Jurkat, Clone E6-1 (cell line): ENCODE measurements at places on chromosomes 3 and 15.

DNA sequence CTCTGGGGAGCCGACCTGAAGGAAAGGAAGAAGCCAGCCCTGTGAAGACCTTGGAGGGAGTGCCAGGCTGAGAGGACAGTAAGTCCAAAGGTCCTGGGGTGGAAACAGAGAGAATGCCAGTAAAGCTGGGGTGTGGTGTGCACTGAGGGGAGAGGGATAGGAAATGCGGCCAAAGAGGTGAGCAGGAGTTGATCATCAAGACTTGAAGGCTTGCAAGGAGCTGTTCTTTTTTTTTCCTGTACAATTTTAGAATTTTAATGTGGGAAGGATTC lies 73.8 kb downstream of the SYNPR start:
- no peak for DNase-seq

- no peak for DNase-seq
Observed at GRCh38 chr15:25643120-25643519, 204.3 kb upstream of the UBE3A start.

- no peak for DNase-seq
Observed at GRCh38 chr3:124829819-124830554, 57.2 kb downstream of the ITGB5 start.

DNA sequence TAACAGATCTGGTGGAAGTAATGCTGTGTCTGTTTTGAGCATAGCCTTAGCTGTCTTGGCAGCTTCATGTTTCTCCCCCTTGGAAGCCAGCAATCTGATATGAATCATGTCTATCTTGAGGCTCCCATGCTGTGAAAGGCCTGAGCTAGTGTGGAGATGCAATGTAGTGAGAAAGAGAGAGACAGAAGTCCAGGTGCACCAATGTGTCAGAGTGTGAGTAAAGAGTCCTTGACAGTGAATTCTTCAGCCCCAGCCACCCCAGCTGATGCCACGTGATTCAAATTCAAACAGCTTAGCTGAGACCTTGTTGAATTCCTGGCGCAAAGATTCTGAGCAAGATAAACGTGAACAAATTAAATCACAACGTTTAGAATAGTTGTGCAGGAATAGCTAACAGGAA lies 704.2 kb downstream of the EDEM1 start:
- DNase-seq, result no peak

- no peak for DNase-seq
Observed at GRCh38 chr3:49266410-49267095, 10.5 kb downstream of the C3orf62 start.

- no peak for DNase-seq
Observed at GRCh38 chr15:20351448-20351971, 190.1 kb downstream of the GOLGA6L6 start.

DNA sequence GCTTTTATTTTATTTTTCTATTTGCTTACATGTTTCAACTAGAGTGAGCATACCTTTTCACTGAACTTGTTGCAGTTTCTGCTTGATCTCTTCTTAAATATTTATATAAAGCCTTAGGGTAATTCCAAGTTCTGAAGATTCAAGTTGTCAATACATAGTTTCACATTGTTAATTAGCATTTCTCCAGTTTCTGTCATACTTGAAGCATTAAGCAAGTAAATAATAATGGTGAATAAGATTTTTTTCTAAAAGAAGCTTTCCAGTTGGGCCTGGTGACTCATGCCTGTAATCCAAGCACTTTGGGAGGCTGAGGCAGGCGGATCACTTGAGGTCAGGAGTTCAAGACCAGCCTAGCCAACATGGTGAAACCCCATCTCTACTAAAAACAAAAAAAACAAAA lies 53.9 kb downstream of the CALML4 start:
- no peak for DNase-seq

- DNase-seq, result no peak
Observed at GRCh38 chr15:89371228-89372044, 36.8 kb upstream of the POLG start.

DNA sequence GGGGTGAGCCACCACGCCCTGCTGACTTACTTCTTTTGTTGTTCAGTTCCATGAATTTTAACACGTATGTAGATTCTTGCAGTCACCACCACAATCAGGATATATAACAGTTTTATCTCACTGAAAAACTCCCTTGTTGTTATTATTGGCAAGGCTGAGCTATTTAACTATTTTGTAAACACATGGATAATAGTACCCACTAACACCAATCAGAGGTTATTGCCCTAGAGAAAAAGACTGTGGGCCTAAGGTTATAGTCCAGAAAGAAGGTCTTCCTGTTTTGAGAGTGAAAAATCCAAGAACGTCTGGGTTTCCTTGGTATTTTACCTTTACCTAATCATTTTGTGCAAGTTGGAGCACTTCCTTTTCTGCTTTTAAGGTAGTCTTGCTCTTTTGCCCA lies 9.5 kb downstream of the ZWILCH start:
- no peak for DNase-seq

DNA sequence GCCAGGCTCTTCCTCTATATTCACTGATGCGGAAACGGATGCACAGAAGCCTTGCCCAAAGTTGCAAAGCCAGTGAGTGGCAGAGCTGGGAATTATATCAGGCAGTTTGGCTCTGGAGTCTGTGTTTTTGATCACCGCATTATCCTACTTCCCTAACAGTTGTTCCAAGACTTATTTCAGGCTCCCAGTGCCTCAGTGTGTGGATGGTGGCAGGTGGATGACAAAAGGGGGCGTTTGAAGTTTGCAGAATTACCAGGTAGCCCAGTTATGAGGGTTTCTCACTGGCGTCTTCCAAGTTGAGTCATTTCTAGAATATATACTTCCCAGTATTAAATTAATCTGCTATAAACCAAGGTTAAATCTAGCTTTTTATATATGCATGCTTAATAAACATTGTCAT lies 81.0 kb downstream of the USP13 start:
- no peak for DNase-seq

GRCh38 chr15:37131621-37132020 lies 31.3 kb upstream of the MEIS2 start:
- DNase-seq, result no peak

DNA sequence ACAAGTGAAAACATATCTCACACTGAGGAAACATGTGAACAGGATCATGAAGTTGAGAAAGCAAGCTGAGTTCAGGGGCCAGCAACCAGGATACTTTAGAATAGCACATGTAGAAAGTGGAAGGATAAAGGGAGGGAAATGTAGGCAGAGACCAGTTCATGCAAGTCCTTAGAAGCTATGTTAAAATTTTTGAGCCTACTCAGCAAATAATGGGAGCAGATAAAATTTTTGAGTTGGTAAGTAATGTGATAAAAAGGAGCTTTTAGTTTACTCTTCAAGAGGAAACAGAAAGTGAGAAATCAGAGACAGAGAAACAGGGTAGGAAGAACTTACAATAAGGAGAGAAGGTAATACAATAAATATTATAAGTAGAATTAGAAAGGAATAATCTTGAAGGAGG lies 105.6 kb upstream of the ZBTB20 start:
- no peak for DNase-seq

DNA sequence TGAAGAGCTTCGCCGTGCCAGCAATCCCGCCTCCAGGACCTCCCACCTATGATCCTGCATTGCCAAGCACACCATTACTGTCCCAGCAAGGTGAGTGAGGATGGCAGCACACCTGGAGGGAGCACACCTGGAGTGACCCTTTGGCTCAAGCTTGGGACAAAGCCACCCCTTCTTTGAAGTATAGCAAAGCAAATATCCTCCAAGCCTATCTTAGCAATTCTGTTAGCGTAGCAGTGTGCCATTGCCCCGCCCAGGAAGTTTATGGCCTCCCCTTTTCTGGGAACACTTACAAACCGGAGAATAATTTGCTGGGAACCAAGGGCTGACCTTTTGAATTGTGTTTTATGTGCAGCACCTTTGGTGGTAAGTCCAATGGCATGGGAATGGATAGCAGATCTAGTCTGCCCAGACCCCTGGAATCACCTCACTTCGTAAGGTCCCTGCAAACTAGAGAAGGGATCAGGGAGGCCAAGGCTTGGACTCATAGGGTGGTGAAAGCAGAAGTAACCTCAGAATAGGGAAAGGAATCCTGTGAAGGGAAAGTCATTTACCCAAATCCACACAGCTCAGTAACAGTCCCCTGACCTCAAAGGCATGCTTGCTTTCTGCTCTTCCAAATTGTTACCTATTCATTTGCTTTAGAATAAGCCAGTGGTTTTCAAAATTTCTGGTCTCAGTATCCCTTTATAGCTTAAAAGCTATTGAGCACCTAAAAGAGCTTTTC lies 70.1 kb downstream of the HCN4 start:
- no peak for DNase-seq
